Mammary microvascular endothelial cell (primary cell): ENCODE measurements at places on chromosomes 5 and 9. TPM values are rescaled to one million over a fixed set of nuclear protein-coding genes. Genes with fewer than 3 reads are reported as not detected.

TMEM252 gene
- not detected in 2 replicates for total RNA-seq

GRIN3A gene
- total RNA-seq: not detected in 2 replicates

JADE2 gene
- total RNA-seq: 25.6 and 26.4 TPM in 2 replicates

CYLC2 gene
- not detected in 2 replicates for total RNA-seq

CCL27 gene
- not detected in 2 replicates for total RNA-seq

AGXT2 gene
- total RNA-seq: not detected in 2 replicates

LVRN gene
- total RNA-seq: not detected in 2 replicates

OMD gene
- total RNA-seq: not detected in 2 replicates

PTGDS gene
- total RNA-seq: not detected in 2 replicates

TTC39B gene
- 3.0 and 5.1 TPM in 2 replicates for total RNA-seq

CDKN2B gene
- 21.0 and 34.4 TPM in 2 replicates for total RNA-seq

FAT2 gene
- not detected in 2 replicates for total RNA-seq
